COR-L47 (cell line): ENCODE measurements at places on chromosomes 7 and 10.

- no peak for DNase-seq
These were observed 75.0 kb downstream of the ZWINT start for GRCh38 chr10:56286096-56286495.

- no peak for DNase-seq
These were observed 3.9 kb upstream of the SGPL1 start for GRCh38 chr10:70811881-70812280.

DNA sequence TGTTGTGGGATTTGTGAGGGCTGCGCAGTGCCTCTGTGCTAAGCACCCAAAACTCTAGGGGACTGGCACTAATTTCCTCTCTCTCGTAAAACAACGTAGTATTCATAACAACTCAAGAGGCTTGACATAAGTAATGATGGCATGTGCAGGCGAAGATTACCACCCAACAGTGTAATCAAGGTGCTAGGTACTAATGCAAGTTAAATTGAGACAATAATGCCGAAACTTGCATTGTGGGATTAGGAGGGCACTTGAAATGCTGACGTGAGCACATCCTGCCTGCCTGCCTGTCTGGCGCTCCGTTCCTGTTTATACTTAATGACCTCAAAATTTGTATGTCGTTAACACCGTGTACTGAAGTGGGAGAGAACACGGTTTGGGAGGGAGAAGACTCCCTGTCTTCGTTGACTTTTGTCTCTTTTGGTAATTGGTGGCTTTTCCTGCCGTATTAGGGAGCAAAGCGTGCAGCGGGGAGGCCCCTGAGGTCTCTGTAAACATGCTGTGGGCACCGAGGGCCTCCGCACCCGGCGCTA, 139.0 kb downstream of the MGMT start:
- no peak for DNase-seq

GRCh38 chr7:94823947-94824346, 83.4 kb upstream of the PPP1R9A start:
- DNase-seq, result no peak

DNA sequence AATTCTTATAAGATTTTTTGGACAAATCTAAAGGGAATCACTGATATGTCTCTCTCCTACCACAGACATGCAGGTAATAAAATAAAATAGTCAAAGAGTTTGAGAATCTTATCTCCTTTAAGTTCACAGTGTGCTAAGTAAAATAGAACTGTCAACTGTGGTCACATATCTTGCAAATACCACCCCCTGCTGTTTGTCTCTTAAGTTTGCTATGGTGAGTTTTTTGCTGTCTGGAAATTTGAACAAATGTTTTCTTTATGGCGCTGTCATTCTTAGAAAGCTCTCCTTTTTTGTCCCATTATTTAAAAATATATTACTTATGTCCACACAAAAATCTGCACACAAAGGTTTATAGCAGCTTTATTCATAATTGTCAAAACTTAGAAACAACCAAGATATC, 19.6 kb downstream of the GIMAP5 start:
- DNase-seq, result peak; percentile 1
